ENCODE measurements at places on chromosomes 5 and 9. TPM values are rescaled to one million over a fixed set of nuclear protein-coding genes. Genes with fewer than 3 reads are reported as not detected.

DNA sequence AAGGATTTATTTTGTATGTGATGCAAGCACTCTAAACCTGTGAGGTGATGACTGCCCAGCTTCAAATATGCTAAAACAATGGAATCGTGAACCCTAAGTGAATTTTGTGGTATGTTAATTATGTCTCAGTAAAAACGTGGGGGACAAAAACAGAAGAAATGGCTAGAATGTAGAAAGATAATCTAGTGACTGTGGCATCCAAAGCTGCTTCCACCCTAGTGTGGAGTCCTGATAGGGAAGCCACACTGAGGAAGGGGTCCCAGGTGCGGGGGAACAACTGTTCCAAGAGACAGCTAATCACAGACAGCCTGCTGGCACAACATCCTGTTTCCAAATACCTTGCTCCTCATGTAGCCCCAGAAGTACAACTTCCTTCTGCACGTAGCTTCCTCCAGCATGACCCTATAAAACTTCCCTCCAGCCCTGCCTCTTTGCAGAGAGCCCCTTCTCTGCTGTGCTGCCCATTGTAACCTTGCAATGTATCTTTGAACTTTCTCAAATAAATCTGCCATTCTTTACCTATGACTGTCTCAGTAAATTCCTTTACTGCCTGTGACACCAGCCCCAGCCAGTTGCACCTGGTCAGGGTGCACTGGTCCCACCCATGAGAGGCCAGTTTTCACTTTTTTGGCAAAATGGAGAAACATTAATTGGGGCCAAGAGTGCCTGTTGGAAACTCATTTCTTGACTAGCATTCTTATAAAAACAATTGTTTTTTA lies 4.9 kb downstream of the GMCL2 start:
- no peak for DNase-seq

- DNase-seq = no peak
Observed at GRCh38 chr5:31639481-31640411, 815 bp downstream of the PDZD2 start.

DNA sequence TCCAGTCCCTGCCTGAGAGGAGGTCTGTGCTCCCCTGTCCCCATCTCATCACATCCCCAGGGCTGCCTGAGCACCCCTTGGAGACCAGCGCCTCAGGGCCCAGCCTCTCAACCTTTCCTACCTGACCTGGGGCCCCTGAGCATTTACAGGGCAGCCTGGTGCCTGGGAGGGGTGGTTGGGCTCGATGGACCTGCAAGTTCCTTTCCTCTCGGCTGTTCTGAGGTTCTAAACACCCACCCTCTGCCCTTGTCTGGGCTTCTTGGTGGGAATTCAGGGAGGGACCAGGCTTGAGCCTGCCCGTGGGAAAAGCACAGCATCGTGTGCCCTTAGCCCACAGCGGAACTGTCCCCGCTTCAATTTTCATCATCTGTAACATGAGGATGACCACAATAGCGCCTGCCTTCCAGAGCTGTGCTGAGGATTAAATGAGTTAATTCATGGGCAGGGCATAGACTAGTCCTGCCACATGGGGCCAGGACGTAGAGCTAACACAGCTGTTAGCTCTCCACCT lies 91.0 kb upstream of the SH3PXD2B start:
- no peak for DNase-seq

DNA sequence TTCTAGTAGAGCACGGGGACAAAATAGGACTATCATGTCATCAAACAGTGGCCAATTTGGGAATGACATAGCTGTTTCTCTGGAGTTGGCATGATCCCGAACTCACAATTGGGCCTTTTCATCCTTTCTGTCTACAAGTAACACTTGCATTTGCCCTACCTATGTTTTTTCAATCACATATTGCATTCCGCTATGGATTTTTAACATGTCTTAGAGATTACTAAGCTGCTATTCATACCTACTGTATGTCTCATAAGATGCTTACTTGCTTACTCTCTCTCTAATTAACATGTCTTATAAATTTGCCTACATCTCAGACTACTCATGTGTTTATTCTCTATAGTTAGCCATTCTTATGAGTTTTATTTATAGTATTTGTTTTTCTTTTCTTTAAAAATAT lies 341.2 kb upstream of the CTNND2 start:
- no peak for DNase-seq

DNA sequence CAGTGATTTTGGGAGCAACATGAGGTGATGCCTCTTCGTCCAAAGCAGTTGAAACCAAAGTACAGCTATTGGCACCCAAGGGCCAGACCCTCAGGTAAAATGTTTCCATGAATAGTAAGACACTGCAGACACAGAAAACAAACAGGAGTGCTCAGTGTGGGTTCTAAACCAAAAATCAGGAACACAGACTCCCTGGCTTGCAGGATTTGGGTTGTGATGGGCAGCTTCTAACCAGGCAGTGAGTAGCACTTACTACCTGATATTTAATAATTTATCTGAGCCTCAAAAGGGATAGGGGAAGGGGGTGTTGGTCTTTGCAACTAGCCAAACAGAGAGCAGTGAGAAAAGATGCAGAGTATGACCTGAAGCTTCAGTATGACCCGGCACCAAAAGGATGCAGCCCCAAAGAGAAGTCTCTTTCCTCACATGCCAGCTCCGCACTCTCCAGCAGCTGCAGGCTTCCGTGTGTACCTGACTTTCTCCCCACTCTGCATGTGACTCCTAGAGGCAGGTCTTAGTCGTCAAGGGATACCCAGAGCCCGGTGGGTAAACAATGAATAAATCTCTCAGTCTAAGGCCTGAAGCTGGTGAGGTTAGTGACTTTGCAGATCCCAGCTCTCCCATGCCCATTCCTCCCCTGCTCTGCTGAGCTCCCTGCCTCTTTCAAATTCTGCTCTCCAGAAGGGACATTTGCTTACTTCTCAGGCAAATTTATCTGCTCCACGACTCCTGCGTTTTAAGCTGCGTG lies 105.4 kb upstream of the SPOCK1 start:
- DNase-seq = peak; percentile 25

GRCh38 chr5:59648038-59648831 lies 245.3 kb downstream of the PDE4D start:
- DNase-seq = no peak

- DNase-seq = no peak
Observed at GRCh38 chr9:96667363-96667728, 12.2 kb upstream of the PRXL2C start.

GRCh38 chr5:91140657-91141056 lies 242.5 kb downstream of the ARRDC3 start:
- no peak for DNase-seq

The LECT2 gene
- not detected for total RNA-seq

The TRIM23 gene
- 20.9 TPM for total RNA-seq

The CDKN2A gene
- 14.3 TPM for total RNA-seq

The SGCD gene
- 13.1 TPM for total RNA-seq

The GDNF gene
- 0.34 TPM for total RNA-seq
